ENCODE measurements at places on chromosomes 2 and 18.

GRCh38 chr2:224816816-224817215 is 100.7 kb upstream of the CCDC195 start:
- peak; percentile 10 for DNase-seq

DNA sequence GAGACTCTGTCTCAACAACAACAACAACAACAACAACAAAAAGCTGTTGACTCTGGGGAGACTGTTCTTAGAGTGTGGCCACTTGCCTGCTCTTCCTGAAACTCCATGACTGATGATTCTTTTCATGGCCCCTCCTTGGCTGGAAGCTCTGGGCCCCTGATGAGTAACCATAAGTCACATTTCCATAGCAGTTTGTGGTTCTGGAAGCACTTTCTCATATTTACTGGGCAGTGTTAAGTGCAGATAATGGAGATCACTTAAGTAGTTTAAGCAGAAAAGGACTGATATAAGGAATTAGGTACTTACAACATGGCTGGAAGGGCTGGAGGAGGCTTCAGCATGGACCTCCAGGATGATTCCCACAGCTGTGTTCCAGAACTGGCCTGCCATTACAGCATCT is 147.3 kb upstream of the DLX2 start:
- no peak for DNase-seq

DNA sequence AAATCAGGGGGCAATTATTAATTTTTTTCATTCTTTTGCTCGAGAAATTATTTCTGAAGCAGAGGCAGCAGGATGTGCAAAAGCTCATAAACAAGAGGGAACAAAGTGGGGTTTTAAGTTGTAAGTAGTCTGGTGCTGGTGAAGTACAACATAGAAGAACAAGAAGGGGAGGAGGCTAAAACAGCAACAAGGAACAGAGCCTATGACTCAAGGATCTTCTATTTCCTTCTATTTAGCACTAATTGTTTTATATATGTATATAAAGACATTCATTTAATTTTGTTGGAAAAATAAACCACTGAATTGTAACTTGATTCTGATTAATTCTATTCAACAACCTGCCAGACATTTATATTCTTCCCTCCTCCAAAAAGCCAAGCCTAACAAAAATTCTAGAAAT is 35.0 kb downstream of the YES1 start:
- no peak for DNase-seq

- DNase-seq = no peak
Measured at GRCh38 chr2:76326636-76327035, 615.9 kb upstream of the GCFC2 start.

DNA sequence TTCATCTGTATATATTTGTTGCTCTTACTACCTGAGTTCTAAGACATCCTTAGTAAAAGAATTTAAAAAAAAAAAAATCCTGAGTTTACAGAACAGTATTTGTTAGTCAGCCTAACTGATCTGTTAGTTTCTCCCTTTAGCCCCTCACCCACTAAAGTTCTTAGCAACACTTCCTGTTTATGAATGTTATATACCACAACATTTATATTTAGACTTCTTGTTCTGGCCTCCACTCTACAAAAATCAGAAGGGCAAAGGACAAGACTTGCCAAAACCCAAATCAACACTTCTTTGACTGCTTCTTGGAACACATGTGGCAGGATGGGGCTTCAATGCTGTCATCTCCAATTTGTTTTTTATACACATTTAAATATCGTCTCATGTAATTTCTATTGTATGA is 71.1 kb downstream of the MGAT5 start:
- DNase-seq = peak; percentile 3

- DNase-seq = no peak
Measured at GRCh38 chr2:118112771-118113334, 24.6 kb downstream of the INSIG2 start.

GRCh38 chr2:234858790-234859329 is 93.0 kb upstream of the SH3BP4 start:
- no peak for DNase-seq

- peak; percentile 52 for DNase-seq
Measured at GRCh38 chr18:59783138-59783537, 85.9 kb upstream of the CCBE1 start.

- no peak for DNase-seq
Measured at GRCh38 chr2:119440501-119440870, 8.8 kb downstream of the TMEM37 start.
